ENCODE measurements at places on chromosomes 7 and 10.

DNA sequence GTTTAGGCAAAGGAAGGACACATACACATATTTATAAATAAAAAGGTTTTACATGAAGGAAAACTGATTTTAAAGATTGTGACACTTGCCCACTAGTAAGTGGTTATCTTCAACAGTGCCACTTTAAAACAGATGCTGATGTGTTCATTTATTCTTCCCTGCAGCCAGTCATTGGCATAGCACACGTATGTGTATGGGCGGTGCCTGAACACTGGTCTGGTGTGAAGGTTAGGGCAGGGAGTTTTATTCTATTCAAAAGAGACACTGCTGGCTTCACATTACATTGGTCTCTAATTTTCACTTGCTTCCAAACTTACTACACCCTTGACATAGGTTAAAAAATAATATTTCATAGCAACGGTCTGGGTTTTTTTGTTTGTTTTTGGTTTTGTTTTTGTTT lies 57.9 kb downstream of the NOD1 start:
- DNase-seq = no peak

GRCh38 chr7:27953361-27953760 lies 213.4 kb downstream of the TAX1BP1 start:
- DNase-seq = no peak

- DNase-seq = no peak
Observed at GRCh38 chr10:74363727-74364126, 212.7 kb downstream of the ADK start.

GRCh38 chr10:84329196-84329611 lies 815 bp downstream of the CCSER2 start:
- no peak for DNase-seq

Data from GM18507 (cell line).